Calu3 (cell line): ENCODE measurements at places on chromosomes 1 and 21.

DNA sequence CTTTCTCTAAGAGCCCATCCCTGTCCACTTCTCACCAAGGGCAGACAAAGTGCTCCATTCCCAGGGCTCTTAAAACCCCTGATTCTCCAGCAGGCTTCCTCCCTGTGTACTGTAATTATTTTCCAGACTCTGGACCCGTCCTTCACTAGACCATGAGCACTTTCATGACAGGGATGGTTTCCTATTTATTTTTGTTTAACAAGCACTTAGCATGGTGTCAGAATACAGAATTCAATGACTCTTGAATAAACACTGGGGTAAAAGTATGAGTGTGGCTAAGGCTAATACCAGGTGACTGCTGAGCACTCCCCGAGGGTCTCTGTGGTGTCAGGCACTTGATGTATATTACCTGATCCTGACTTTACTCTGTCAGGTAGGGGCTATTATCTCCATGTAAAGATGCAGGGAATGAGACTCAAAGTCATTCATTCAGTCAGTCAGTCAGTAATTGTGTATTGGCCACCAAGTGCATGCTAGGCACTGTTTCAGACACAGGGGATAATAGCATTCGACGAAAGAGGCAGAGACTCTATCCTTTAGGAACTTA is 47.2 kb downstream of the C1orf21 start:
- no peak for DNase-seq

- no peak for DNase-seq
These were observed 18.4 kb downstream of the MATN1 start for GRCh38 chr1:30704765-30705509.

- no peak for DNase-seq
These were observed 31.5 kb upstream of the MAP10 start for GRCh38 chr1:232773752-232774151.

- DNase-seq, result no peak
These were observed 92.9 kb downstream of the KIF14 start for GRCh38 chr1:200527670-200528069.

DNA sequence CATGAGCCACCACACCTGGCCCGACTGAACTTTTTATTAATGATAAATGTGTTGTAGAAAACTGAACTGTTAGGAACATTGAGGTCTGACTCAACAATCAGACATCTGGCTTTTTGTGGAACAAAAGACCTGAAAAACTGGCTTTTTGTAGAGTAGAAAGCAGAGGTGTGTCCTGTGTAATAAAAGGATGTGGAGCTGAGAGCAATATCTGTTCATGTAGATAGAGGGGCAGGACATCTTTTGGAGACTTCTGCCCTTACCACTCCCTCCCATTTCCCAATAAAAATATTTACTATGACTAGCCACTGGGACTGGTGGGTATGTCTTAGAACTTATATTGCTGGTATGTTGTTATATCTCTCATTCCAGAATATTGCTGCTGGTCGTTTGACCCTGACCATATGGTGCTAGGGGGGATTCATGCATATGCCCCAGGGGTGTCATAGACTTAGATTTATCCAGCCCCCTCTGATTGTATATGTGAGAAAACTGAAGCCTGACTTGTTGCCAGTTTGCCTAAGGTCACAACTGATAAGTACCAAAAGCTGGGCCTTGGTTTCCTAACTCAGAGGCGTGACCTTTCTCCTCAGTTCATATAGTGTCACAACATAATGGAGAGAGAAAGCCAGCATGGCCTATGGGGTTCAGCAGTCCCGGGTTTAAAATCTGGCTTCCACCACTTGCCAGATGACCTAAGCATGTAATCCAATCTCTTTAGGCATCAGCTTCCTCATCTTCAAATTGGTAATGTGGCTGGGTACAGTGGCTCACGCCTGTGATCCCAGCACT is 33.5 kb upstream of the PIGV start:
- DNase-seq, result no peak

DNA sequence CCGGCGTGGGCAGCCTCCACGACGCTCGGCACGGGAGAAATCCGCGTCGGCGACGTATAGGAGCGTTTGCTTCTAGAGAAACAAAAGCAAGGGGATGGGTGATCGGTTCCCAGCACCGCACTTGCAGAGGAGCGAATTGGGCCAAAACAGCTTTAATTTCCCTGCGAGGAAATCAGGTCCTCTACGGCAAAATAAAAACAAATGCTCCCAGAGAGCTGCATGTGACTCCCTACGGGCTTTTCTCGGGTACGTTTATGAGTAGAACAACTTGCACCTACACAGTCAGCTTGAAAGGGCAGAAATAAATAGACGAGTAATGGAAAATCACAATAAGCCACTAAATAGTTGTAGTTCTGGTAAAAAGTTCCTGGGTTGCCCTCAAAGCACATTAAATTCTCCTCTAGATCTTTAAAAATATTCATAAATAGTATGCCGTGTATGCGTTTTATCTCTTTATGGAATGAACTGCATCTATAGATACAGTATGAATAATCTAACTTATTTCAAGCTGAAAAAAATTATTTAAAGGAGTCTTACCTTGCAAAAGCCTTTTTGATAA is 1.2 kb downstream of the NHLH2 start:
- DNase-seq, result no peak

GRCh38 chr1:23483321-23484252 is at the start of gene ASAP3:
ASAP3 (minus strand) TSS chr1:23484179; CDS start chr1:23484133, 46 bp downstream.
- DNase-seq, result peak; percentile 14

DNA sequence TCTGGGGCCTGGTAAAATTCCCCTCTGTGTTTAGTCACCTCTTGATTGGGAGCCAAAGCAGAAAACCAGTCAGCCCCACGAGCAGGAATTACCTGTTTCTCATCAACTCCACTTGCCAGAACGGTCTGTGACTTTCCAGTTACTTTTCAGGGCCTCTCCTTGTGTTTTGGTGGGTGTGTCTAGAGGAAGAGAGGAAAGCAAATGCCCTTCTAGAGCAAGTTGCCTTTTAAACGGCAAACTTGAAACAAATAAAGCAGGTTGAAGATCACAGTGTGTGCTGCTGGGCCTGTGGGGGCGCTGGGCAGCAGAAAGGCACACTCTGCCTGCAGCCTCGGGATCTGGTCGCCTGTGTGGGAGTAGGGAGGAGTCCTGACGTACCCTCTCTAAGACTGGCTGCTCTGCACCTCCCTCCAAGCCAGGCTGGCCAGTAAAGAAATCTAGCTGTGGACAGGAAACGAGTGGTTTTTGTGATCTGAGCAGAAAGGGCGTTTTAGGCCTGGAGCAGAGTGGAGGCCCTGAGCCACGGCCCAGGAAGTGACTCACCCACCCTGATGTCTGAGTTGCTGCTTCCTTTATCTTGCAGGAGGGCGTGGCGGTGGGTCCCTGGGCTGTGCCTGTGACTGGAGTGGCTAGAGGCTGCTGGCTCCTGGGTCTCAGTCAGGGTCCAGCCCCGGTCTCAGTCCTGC is 11.1 kb upstream of the S100A11 start:
- DNase-seq, result peak; percentile 96

GRCh38 chr1:177355575-177355974 is 184.8 kb downstream of the BRINP2 start:
- DNase-seq, result peak; percentile 63

DNA sequence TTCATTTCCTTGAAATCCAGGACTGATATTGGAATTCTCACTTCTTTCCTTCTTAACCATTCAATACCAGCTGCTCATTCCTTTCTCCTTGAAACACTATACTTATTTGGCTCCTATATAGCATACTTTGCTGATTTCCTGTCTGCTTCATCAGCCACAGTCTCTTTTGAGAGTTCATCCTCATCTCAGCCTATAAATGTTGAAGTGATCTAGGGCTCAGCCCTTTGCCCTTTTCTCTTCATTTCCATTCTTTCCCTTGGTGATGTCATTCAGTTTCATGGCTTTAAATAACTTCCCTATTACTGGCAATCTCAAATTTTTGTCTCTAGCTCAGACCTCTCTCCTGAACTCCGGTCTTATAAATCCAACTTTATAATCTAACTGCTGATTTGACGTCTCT is 24.1 kb upstream of the RABGAP1L start:
- DNase-seq, result no peak

DNA sequence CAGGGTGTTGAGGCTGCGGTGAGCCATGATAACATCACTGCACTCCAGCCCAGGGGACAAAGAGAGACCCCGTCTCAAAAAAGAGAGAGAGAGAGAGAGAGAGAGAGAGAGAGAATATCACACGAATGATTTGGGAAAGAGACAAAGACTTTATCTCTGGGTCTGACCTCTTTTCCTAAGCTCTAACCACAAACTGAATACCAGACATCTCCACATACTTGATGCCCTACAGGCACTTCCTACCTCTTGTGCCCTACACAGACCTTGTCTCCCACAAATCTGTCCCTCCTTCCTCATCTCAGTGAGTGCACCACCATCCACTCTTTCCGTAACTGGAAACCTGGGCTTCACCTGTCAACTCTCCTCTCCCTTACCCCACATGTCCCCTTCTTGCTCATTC is 27.0 kb upstream of the PTCH2 start:
- no peak for DNase-seq

- no peak for DNase-seq
These were observed 8.0 kb upstream of the FOXJ3 start for GRCh38 chr1:42343049-42343448.

DNA sequence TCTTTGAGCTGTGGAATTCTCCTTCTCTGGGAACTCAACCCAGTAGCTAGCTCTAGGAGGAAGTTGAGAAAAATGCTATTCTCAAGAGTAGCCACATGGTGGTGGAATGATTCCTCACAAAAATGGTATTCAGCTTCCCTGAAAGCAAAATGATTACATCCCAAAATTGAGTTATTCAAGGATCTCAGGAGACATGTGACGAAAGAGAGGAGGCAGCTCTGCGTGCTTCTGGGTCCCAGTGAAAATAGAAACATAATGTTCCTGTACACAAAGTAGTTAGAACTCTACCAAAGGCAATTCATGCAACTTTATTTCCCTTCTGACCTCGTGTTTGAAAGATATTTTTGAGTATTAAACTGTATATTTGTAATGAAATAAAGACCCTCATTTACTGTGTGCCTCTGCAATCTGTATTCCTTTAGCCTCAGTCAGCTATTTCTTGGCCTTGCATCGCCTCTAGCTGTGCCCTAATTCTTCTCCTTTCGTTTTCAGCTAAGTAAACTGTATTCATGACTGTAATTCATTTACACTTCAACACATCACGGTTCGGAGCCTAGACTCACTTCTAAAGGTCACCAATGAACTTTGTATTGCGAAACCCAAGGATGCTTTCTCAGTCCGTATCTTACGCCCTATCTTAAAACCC is 167.3 kb downstream of the FASLG start:
- peak; percentile 41 for DNase-seq

DNA sequence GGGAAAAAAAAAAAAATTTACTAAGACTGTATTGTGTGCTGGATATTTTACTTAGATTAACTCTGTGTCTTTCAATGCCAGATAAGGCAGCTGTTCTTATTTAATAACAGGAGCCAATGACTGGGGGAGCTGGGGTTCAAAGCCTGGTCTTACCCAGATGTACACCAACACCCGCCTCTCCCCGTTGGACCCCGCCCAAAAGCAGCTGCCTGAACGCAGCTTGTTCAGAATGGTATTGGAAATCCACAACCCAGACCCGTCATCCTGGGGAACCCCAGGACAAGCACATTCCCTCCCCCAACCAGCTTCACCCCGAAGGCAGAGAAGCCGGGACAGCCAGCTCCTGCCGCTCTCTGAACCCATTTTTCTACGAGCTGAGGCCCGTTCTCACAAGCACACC is 113.6 kb upstream of the TMPRSS2 start:
- no peak for DNase-seq

DNA sequence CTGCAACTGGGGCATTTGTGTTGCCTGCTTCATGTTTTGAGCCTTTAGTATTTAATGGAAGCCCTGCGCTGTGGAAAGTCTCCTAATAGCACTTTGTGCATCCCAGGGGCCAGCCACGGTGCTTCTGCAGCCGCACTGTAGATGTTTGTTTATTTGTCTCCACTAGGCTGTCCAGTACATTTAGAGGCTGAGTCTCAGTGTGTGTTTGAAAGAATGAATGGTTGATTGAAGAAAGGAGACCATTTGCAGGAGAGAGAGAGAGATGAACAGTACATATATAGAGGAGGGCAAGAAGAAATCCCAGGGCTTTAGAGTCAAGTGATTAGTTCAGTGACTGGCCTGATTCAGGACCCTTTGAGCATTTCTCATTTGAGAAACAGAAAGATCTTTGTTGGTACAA is 33.9 kb downstream of the MPZL1 start:
- DNase-seq, result no peak

DNA sequence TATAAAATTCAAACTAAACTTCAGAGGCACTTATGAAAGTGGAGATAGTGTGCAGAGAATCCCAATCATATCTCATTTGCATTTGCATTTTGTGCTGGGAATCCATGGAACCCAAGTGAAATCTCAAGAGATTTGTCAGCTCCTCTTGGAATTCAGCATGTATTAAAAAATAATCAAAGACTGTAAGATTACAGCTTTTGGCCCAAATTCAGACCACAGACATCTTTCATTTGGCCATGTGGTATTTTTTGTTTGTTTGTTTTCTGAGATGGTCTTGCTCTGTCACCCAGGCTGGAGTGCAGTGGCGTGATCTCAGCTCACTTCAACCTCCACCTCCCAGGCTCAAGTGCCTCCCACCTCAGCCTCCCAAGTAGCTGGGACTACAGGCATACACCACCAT is 3.8 kb upstream of the CACYBP start:
- DNase-seq, result no peak

DNA sequence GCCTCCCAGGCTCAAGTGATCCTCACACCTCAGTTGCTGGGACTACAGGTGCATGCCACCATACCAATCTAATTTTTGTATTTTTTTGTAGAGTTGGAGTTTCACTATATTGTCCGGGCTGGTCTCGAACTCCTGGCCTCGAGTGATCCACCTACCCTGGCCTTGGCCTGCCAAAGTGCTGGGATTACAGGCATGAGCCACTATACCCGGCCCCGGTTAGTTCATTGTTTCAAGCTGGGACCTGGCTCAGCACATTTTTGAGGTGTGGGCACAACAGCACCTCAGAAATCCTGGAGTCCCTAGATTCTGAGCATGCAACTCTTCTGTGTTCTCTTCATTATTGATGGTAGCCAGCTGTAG is 21.3 kb downstream of the SH2D2A start:
- DNase-seq, result no peak

GRCh38 chr1:175717610-175718540 is 25.5 kb downstream of the TNR start:
- no peak for DNase-seq

GRCh38 chr1:66176012-66176715 is 357.8 kb upstream of the SGIP1 start:
- DNase-seq, result no peak

DNA sequence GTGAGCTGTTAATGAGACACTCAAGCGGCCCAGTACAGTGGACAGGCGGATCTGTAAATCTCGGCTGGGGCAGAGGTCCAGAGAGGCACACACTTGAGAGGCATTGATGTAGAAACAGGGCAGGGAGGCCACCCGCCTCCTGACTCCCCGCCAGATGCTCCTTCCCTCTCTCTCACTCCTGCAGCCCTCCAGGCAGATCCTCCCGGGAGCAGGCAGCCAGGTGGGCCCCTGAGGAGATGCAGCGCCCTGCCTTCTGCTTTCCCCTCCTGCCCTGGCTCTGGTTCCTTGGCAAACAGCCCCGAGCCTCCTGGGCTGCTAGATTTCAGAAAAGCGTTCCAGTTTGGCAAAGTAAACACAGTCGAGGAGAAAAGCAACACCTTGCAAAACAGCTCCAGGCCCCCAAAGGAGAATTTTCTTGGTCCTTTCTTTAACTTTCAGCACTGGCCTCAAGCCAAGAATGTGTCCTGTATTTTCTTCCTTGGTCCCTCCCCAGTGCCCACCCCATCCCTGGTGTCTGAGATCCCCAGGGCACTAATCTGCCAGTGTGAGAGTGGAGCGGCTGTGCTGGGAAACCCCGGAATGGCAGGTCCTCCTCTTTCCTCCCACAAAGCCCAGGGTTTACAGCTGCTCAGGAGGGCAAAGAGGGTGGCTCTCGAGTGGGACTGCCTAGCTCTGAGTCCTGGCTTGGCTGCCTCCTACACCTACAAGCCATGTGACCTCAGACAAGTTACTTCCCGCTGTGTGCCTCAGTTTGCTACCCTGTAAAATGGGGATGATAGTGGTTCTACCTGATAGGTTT is 29.4 kb upstream of the IFNLR1 start:
- no peak for DNase-seq
